ENCODE measurements at places on chromosomes 5 and 9.

- DNase-seq: no peak
These were observed 85.8 kb downstream of the FBXO38 start for GRCh38 chr5:148469501-148469935.

GRCh38 chr5:146076028-146076427 lies 29.3 kb downstream of the PLAC8L1 start:
- DNase-seq: no peak

DNA sequence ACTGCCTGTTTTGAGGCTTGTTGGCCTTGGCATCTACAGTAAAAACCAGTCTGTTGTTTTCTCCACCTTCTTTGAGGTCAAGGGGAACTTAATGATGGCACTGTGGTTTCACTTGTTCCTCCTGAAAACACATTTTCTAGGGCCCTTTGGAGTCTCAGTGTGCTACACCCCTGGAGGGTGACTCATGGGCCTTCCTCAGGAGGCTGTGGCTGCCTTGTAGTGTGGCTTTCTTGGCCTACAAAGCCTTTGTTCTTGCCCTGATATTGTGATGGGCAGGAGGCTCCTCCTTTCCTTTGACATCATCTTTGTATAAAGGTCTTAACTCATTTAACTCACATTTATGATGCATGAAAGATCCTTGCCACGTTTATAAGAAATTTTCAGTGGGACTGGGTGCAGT lies 56.3 kb upstream of the GPBP1 start:
- DNase-seq: peak; percentile 44

GRCh38 chr5:109506556-109506955 lies 96.8 kb upstream of the PJA2 start:
- DNase-seq: no peak

DNA sequence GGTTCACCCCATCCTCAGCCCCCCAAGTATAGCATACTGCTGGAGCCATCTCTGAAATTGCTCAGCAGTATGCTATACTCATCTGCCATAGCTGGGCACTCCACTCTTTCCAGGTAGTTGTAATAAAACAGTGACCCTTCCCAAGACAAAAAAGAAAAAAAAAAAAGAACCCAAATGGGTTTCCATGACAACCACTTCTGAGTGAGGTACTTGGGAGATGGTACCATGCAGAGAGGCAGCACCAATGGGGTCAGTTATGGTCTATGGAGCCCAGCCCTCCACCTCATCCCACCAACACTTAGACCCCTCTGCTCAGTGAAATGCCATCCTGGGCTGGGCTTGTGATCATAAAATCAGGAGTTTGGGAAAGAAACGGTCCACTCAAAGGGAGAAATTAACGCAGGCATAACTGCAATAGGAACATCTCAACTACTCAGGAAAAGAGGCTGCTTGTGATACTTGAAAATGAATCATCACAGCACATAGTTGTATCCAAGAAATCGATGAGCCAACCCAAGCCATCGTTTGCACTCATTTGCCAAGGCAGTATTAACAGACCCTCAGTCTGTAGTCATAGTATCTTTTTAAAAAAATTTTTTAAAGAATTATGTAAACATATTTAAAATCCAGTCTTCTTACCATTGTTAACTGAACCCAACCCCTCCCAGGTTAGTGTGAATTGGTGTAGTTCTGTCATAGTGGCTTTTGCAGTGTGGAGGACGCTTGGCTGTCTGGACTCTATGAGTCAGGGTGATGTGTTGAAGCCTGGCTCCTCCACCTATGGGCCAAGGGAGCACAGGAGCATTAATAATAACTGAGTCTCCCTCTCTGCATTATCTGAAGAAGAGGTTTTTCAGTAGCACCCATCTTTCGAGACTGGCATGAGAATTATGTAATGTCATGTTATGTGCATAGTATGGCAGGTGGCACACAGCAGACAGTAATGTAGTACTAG lies 402.7 kb downstream of the SPOCK1 start:
- DNase-seq: no peak
